Thoracic aorta (tissue), 2 donors: ENCODE measurements at places on chromosomes 7 and 10.

GRCh38 chr10:1559761-1560160 is 177.6 kb downstream of the ADARB2 start:
- DNase-seq, result no peak

- no peak for DNase-seq
Observed at GRCh38 chr10:7374795-7375194, 36.0 kb downstream of the SFMBT2 start.

- no peak for DNase-seq
Observed at GRCh38 chr10:5595994-5596471, 70.4 kb downstream of the ASB13 start.

- DNase-seq, result no peak
Observed at GRCh38 chr7:51261117-51261835, 55.3 kb downstream of the COBL start.

DNA sequence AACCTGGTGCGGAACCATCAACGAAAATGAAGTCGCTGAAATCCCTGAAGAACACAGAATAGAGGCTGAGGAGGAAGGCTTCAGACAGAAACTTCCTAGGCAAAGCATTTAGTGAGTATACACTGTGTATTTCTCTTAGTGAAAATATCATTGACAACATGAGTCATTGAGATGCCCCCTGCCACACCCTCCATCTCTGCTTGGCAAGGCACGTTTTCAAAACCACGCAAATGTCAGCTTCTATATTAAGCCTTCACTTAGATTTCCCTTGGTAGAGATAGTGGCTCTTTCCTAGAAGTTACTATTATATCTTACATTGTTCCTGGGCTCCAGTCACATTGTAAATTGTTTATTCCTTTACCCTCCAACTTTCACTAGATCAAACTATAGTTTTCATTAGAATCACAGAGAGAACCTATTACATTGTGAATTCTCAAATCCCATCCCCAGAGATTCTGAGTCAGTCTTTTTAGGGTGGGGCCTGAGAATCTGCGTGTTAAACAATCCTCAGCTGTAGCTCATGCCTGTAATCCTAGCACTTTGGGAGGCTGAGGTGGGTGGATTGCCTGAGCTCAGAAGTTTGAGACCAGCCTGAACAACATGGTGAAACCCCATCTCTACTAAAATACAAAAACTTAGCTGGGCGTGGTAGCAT is 4.6 kb upstream of the SKAP2 start:
- no peak for DNase-seq

GRCh38 chr7:2896131-2896530 is 52.0 kb upstream of the GNA12 start:
- DNase-seq, result no peak

DNA sequence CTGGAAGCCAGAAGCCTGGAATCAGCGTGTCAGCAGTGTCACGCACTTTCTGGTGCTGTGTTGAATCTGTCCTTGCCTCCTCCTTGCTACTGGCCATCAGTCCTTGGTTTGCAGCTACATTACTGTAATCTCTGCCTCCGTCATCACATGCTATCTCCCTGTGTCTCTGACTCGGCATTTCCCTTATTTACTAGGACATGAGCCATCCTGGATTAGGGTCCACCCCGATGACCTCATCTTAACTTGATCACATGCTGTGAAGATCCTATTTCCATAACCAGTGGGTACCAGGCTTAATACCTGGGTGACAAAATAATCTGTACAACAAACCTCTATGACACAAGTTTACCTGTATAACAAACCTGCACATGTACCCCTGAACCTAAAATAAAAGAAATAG is 518.0 kb upstream of the KLF6 start:
- DNase-seq, result no peak

DNA sequence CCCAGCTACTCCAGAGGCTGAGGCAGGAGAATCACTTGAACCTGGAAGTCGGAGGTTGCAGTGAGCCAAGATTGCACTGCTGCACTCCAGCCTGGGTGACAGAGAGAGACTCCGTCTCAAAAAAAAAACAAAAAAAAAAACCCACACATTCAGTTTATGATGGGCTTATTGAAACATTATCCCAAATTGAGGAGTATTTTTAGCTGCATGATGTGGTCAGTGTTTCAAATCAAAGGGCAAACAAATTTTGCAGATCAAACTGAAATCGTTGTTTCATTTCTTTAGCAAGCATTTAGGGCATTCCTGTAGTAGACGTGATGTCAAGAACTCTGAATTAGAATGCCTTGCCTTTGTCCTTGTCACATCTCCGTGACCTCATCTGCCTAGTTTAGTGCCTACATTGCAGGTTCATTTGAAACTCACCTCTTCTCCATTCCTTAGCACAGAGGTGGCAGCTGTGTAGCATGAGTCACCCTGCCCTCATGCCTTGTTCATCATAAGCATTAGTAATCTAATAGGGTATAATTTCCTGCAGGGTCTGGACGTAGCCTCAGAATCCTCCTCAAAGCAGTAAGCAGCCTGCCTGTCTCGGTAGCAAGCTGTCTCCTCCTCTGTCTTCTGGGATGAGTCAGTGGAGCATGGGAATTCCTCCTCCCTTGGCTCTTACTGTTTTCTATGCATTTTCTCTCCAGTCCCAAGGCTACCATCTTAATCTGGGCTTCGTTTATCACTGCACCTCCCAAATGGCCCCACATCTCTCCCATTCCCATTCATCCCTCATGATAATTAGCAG is 73.8 kb downstream of the CUL1 start:
- no peak for DNase-seq

GRCh38 chr7:36207451-36208291 is 54.6 kb downstream of the EEPD1 start:
- DNase-seq, result no peak

DNA sequence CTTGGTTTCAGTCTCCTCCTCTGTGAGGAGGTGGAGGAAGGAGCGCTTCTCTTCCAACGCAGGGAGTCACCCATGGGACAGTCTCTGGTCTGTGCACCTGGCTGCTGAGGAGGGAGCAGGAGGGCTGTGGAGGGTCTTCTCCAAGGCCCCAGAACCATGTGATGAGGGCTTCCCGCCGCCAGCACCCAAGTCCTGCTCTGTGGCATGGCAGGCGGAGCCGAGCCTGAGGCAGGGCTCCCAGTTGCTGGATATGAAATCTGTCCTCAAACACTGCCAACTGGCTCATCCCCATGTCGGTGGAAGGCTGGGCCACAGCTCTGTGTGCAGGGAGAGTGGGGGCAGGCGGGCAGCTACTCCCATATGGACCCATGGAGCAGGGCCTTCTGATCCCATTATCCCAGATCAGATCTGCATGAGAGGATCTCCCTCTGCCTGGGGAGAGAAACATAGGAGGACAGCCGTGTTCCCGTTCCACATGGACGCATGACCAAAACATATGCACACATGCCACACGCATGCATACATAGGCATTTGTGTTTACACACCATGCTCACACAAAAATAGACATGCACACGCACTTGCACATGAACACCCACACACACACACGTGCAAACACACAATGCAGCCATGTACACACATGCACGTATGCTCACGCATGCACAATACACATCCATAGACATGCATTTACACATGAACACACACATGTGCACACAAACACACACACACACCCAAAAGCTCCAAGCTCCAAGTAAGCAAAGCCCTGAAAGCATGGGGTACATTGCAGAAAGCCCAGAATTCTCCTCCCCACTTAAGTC is 38.8 kb upstream of the EN2 start:
- DNase-seq, result no peak

- no peak for DNase-seq
Observed at GRCh38 chr7:139397192-139397591, 37.5 kb downstream of the LUC7L2 start.

- no peak for DNase-seq
Observed at GRCh38 chr10:24561453-24561852, 162.2 kb downstream of the ARHGAP21 start.

DNA sequence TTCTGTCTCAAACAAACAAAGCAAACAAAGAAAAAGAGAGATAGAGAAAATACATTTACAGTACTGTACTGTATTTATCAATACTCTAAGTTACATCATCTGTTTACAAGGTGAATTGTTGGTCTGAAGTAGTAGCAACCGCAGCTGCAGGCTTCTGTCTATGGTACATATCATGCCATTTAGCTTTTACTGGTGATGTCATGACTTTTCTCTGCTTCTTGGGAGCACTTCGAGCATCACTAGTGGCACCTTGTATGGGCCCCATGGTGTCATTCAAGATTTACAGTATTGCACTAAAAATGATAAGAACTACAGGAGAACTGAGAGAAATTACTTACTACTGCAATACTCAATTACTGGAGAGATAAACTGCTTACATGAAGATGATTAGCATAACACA is 826.9 kb downstream of the CNTNAP2 start:
- no peak for DNase-seq
